ENCODE measurements at places on chromosomes 6 and 20.

DNA sequence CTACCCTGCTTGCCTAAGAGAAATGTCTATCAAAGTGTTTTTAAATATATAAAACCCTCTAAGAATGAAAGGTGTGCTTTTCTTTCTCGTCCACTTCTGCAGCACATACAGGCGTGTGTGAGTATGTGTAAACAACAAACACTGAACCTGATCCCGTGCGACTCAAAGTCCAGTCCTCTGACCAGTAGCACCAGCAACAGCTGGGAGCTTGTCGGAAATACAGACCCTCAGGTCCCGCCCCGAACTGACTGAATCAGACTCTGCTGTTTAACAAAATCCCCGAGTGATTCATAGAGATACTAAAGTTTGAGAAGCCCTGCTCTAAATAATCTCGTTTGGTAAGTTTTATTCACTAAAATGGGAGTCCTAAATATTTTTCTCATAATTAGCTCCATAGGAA, 208.0 kb upstream of the KCNQ5 start:
- DNase-seq: no peak

GRCh38 chr6:85362652-85363310, 87.1 kb upstream of the NT5E start:
- no peak for DNase-seq

DNA sequence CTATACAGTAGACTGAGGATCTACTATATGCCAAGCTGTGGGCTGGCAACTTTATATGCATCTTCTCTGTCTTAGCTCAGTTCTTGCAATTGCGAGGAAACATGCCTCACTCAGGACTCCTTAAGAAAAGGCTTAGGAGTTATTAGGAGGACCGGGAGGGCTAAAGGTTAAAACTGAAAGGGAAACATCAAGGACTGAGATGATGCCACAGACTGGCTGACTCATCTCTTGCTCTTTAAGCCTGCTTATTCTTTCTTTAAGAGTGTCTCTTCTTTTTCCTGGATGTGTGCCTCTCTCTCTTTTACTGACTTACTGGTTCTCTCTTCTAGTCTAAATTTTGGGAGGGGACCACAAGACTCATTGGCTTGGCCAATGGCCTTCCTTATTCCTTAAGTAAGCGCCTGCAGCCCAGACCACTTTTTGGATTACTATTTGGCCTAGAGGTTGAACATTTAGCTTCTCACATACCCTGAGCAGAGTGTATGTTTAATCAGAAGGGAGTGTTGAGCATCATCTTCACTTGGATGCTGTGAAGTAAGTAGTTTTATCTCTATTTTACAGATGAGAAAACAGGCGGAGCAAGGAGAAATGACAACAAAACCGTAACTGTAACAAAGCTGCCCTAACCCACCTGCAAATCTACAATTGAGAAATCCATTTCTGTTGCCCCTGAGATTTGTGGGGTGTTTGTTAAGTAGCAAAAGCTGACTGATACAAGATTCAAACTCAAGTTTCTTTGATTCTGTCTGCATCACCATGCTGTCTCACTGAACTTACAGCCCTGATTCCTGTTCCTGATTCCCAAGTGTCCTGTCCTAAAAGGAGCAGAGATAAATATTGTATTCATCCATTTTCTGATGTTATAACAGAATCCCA, 7.2 kb upstream of the SDC4 start:
- DNase-seq: no peak

- DNase-seq: no peak
These were observed 80.9 kb downstream of the WASF1 start for GRCh38 chr6:110098511-110099116.

DNA sequence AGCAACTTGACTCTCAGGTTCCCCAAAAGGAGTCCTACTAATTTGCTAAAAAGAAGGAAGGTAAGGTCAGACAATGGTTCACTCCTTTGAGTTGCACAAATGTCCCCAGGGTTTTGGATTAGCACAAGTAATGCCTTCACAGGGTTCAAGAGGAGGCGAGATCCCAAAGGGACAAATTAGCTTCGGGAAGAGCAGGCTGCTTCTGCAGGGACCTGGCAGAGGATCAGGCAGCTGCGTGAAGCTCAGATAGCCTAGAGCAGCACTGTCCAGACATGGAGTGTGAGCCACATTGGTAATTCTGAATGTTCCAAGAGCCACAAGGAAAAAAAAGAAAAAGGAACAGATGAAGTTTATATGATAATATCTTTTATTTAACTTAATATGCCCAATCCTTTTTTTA, 115.4 kb downstream of the CFAP61 start:
- DNase-seq: no peak

GRCh38 chr20:40966516-40967185, 62.0 kb upstream of the TOP1 start:
- DNase-seq: no peak

DNA sequence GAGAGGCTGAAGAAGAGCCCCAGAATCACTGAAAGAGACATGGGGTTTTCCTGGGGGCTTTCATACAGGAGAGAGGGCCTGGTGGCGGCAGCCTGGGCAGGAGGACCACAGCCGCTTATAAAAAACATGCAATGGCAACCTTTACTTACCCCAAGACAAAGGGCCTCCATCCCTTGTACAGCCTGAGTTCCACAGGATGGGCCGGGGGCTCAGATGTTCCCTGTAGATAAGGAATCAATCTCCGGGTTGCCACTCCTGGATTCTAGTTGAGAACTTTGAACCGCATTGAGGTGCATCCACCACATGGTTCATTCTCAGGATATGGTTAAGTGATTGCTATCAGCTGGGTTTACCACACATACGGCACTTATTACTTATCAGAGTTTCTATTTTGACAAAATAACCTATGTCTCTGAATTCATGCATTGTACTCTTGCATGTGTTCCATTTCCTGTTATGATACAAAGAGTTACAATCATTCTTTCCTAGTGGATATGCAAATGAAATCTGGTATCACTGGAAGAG, 677.6 kb downstream of the KIF16B start:
- peak; percentile 19 for DNase-seq

DNA sequence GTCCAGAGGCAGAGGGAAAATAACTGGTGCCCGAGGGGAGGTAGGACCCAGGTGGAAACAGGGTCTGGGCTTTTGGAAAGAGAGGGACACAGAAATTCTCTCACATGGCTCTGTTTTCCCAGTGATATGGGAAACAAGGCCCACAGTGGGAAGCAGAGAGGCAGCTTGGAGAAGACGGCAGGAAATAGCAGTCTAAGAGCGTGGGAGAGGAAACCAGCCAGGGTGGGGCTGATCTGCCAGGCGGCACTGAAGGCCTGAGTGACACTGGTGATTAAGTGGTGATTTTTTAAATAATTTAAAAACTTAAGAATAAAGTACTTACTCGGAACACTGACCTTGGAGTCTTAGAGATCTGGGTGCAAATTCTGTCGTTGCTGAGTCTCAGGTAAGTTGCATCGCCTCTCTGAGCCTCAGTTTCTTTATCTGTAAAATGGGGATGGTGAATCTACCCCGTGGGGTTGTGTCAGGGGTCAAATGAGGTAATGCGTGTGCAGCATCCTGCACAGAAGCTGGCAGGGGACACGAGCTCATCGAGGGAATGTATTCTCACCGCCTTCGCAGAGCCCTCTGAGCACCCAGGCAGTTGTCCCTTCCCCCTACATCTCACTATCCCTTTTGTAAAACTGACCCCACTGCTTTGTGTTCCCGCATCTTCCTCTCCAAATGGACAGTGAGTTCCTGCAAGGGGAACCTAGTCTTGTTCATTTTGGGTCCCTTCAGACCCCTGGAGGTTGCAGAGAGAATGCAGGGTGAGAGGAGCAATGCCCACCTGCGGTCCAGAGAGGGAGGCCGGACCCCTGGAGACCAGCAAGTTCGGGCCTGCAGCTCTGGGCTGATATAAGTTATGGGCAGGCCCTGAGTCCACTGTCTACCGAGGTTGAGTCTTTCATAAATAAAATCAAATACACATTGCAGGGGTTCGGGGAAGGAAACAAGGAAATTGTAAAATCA, 228.6 kb upstream of the PMEPA1 start:
- DNase-seq: no peak

DNA sequence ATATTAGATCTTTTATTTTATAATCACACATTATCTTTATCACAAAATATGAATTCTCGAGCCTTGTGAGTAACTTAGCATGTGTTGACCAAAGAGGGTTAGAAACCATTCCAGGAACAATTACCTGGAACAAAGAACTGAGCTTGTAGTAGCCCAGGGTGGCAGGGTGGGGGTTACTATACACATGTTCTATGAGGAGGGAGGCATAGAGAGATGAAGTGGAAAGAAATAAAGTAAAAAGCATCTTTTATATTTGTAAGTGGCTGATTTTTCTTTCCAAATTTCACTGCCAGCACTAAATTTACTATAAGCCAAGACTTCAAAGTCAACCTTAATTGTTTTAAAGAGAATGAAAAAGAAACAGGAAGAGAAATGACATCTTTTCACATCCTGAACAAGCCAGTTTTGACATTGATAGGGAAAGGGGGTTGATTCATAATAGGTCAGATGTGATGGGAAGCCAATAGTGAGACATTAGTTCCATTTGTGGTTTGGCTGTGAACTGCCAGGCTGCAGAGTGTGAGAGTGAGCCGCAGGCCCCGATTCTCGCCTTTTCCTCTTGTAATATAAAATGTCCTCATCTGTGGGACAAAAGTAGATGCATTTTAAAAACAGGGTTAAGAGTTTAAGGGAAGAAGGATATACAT, 52.7 kb upstream of the MYB start:
- DNase-seq: peak; percentile 71
